ENCODE measurements at places on chromosomes 16 and 17.

DNA sequence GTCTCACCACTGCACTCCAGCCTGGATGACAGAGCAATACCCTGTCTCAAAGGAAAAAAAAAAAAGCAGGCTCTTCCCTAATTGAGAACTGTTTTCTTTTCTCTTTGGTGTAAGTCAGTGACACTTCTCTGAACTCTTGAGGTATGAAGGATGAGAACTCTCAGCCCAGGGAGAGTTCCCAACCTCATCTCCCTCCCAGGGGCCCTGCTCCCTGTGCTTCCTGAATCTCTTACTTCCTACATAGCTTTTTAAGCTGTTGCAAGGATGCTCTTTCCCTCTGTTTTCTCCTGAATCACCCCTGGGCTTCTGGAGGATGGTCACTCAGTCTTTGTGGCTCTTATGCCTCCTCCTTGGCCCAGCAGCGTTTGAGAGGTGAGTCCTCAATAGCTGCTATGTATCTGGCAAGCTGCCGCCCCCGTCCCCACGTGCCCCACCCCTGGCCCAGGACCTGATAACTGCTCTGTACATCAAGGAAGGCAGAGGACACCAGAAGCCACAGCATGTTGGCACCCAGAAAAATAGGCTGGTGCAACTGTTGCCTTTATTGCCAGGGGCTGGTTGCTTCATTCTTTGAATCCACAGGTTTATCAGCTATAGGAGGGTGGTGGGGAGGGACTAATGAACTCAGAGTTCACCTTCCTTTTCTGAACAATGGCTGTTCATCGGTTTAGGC, 24.0 kb downstream of the IGF2BP1 start:
- DNase-seq = peak; percentile 42

DNA sequence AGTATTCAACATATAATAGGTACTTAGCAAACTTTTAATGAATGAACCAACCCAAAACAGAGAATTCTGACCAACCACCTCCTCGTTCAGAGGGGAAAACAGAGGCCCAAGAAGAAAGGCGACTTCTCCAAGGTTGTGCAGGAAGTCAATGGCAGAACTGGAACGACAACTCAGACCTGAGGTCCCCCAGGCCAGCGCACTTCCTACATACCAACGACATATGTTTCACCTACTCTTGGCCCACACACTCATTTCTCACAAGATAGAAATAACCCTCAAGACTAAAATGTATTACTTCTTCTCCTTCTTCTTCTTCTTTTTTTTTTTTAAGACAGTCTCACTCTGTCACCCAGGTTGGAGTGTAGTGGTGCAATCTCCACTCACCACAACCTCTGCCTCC, 14.4 kb downstream of the CHCT1 start:
- no peak for DNase-seq

DNA sequence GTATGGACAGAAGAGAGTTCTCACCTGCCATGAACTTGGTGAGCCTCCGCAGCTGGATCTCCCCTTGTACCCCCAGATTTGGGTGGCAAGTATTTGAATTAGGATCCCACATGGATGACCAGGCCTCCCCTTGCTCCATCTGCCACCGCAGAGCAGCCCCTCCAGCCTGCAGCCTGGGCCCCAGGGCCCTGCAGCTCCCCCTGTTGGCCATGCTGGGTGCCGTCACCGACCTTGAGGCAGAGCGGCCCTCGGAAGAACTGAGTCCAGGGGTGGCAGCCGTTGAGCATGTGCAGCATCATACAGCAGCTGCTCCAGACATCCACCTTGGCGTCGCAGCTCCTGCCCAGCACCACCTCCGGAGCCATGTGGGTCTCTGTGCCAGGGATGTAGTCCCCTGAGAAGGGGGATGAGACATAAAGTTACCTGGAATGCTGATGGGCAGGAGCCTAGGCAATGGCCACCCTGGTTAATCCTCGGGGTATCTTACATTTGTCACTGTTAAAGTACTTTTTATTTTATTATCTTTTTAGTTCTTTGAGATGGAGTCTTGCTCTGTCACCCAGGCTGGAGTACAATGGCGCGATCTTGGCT, 9.0 kb upstream of the SPATA32 start:
- DNase-seq = no peak

- no peak for DNase-seq
These were observed 103.0 kb downstream of the ZFHX3 start for GRCh38 chr16:72944757-72945485.

- DNase-seq = no peak
These were observed 2.7 kb downstream of the ESRP2 start for GRCh38 chr16:68233085-68233834.

DNA sequence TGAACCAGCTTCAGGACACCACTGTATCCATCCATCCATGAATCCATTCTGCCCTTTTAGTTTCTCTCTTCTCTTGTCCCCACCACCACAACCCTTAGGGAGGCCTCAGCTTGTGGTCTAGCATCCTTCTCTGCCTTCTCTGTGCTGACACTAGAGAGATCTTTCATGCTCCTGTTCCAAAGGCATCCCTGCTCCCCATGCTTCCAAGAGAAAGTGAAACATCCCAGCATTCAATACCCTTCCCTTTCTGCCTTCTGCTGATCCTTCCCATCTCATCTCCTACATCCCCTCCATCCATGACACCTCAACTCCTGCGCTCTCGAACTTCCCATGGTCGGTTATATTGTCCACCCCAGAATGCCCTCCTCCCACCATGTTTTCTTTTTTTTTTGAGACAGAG, 10.0 kb downstream of the RAPGEFL1 start:
- DNase-seq = no peak

DNA sequence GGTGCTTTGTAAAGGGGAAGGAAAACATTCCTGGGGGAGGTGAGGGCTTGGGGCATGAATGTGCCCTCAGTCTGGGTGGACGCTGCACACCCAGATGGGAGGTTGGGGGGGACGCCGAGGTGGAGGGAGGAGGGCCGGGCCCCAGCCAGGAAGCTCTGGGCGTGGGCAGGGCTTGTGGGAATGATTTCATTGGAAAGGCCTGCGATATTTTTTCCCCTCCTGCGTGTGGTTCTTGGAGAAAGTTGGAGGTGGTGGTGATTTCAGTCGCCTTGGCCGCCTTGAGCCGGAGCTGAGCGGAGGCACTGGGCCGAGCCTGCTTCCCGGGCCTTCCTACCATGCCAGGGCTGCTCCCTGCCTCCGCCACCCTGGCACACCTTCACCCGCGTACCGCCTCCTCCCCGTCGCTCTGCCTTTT, 26.4 kb upstream of the CLEC18A start:
- peak; percentile 78 for DNase-seq

DNA sequence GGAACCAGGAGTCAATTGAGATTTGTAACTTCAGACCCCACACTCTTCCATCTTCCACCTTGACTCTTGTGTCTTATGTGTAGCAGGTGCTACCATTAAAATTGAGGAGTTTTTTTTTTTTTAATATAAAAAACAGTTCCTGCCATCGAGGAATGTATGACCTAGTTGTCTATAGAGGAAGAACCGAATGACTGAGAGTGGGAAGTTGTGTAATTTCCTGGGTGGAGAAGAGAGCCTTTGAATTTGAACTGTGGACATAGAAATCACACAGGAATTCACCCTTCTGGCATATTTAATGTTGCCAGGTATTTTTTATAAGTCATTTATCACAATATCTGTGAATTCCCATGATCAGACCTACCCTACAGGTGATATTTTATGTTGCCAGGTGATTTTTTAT, 22.0 kb downstream of the SP2 start:
- no peak for DNase-seq

GRCh38 chr17:67041941-67042899, 2.1 kb upstream of the CACNG1 start:
- no peak for DNase-seq

- peak; percentile 23 for DNase-seq
These were observed at the start of gene IL21R for GRCh38 chr16:27401768-27402568. IL21R (plus strand) TSS chr16:27402174; CDS start chr16:27430072, 27,898 bp downstream.

DNA sequence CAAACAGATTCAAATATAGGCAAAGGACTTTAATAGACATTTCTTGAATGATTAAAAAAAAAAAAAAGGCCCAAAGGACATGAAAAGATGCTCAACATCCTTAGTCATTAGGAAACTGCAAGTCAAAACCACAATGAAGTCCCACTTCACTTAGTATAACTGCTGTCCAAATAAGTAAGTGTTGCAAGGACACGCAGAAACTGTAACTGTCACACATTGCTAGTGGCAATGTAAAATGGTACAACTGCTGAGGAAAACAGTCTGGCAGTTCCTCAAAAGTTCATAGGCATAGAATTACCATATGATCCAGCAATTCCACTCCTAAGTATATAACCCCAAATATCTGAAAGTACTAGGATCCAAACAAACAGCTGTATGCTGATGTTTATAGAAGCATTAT, 112.7 kb downstream of the BRIP1 start:
- no peak for DNase-seq

GRCh38 chr17:80916246-80916645, 75.4 kb upstream of the CHMP6 start:
- no peak for DNase-seq

DNA sequence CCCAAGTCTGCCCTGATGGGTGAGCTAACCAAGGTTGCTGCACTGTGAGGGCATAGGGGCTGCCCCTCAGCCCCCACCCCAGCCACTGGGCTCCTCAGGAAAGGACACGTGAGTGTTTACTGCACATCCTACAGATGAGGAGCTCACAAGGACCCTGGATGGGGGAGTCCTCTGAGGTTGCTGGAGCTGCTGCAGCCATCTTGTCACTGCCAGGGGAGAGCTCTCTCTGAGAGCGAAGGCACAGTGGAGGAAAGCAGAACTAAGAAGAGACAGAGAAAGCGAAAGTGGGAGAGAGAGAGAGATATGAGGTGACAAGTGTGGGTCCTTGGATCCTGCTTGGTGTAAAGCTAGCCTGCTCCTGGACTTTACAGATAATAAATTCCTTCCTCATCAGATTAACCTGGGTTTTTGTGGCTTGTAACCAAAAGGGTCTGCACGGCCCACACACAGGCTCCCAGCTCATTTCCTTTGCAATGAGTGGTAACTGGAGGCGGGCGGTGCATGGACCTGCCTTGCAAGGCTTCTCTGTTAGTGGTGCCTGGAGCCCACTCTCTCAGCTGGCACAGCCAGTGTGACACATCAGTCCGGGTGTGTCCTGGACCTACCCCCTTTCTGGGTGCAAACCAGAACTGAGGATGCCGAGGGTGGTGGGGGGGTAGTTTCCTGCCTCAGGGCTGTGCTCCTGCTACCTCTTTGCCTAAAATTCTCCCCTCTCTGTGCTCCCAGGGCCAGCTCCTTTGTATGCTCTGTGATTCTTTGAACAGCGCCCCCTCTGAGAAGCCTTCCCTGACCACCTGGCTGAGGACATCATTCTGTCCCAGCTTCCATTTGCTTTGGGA, 14.2 kb downstream of the SNX20 start:
- DNase-seq = no peak

DNA sequence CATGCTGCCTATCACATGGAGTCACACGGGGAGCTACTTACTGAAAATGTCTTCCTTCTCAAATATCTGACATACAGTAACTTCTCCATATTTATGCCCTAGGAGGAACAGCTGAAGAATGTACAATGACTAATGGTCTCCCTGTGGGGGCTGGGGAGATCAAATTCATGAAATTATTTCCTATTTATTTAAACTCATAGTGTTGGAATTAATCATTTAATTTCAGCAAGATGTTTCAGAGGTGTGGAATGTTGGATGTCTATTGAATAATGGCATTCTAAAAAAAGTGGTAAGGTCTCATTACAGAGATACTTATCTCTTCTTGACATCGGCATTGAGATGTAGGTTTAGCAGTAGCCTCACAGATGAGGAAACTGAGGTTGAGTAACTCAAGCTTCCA, 214.3 kb upstream of the CDH11 start:
- peak; percentile 51 for DNase-seq

DNA sequence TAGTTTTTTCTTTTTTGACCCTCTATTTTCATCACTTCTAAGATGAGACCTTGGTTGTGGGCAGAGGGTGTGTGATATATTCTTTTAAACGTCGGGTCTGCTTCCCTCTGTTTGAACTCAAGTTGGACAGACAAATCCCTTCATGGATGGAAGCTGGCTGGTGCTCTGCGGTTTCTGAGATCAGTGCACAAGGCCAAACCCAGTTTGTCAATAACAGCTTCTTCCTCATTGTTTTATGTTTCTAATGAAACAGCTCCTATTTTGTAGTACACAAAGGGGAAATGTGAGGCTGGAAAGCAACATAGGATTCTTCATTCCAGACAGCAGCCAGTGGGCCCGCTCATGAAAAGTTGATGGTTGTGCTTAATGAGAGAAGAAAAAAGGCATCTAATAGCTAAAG, 159.6 kb downstream of the PRKCA start:
- DNase-seq = no peak

DNA sequence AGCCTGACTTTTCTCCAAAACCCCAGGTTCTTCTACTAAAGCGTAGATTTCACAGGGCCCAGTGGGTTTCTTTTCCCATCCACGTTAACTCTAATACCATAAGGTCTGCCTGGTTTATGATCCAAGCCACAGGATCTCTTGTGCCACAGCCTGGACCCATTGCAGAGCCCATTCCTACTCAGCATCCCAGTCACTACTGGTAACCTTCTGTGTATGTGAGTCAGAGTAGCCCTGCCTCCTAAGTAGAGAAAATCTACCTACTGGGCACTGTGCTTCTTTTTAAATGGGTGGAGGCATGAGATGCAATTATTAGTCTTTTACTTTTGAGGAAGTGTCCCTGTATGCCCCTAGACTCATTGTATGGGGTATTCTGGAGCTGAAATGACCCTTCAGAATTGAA, 13.5 kb downstream of the CCL11 start:
- DNase-seq = no peak

- peak; percentile 93 for DNase-seq
These were observed 13.8 kb downstream of the CORO7 start for GRCh38 chr16:4402439-4403132.

DNA sequence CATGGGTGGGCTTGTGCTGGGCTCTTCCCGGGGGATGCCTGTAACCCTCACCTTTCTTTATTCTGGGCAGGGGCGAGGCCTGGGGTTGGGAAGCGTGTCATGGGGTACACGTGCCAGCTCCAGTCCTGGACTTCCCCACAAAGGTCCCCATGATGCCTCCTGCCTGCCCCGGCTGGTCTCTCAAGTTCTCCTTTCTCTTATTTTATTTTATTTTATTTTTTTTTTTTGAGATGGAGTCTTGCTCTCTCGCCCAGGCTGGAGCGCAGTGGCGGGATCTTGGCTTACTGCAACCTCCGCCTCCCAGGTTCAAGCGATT, 8.6 kb downstream of the ATP2A3 start:
- no peak for DNase-seq
